ENCODE measurements at places on chromosomes 7 and 10.

DNA sequence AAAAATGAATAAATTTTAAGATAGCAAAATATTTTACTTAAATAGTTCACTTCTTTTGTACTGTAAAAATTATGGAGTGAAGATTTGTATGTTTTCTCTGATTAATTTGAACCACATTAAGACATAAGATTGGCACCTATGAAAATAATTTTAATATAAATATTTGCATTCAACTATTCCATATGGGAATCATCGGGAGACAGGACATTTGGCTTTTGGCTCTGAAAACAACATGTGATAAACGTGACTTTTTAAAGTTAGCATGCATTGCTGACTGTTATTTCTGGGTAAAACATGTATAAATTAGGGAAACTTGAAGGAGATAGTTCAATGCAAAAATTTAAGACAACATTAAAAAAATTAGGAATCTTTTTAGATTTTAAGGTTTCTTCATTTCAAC is 117.2 kb downstream of the SEMA3E start:
- DNase-seq, result no peak

GRCh38 chr7:130273081-130273932 is 6.6 kb downstream of the CPA2 start:
- DNase-seq, result no peak

DNA sequence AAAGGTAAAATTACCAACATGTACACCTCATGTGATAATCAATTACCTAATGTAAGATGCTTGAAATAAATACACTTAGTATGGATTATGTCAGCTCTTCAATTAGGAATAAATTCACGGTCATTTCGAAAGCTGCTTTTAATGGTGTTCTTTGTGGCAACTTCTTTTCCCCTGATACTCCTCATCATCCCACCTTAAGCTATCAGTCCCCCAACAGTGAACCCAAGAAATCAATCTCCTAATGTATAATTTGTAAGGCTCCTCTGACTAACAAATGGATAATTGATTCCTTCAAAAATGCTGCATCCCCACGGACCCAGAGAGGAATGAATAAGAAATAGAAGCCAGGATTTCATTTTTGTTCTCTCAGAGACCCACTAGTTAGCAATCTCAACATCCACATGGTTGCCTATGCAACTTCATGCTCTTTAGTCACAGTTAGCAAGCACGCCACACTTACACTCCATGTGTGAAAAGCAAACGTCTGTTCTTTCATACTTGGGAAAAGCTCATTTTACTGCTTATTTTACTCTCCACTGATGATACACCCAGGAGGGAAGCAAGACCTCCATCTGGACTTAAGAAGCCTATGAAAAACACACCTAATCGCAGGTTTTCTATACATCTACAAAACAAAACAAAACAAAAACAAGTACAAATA is 70.1 kb downstream of the VPS41 start:
- DNase-seq, result no peak

- no peak for DNase-seq
Measured at GRCh38 chr10:126568809-126569385, 101.6 kb downstream of the C10orf90 start.

DNA sequence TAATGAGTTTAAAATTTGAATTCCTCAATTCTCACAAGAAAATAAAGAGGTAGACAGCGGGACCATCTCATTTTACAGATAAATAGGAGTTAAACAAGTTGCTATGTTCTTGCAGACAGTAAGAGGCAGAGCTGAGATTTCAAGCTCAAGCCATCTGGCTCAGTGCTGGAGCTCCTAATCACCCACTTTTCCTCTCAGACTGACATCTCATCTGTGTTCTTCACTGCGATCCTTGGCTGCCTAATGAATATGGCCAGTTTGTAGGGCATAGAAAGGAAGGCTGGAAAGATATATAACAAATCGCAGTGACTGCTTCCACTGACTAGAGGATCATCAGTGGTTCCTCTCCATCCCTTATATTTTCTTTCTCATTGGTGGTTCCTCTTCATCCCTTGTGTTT is 151.2 kb downstream of the MPP7 start:
- no peak for DNase-seq

Measured in AG04449 (cell line).